Activated naive CD4-positive, alpha-beta T cell treated with anti-CD3 and anti-CD28 coated beads, Interleukin-2, amount 50 U/mL, for 16 hours (primary cell): ENCODE measurements at places on chromosomes 7 and 10.

DNA sequence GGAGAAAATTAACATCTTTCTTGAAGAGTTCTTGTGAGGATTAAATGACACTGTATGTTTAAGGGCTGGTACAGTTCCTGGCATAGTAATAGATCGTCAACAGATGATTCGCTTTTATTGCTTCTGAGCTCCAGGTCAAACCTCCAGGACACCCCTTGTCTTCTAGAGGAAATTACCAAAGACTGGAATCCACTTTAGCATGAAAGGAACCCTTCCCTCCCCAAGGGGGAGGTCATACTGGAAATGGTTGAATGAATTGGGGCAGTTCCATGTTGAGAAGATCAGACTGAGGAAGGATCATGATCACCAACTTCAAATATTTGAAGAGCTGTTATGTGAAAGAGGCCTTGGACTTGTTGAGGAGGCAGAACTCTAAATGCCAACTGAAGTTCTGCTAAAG, 8.9 kb downstream of the NFE2L3 start:
- DNase-seq = no peak

GRCh38 chr10:118753331-118754228, 1.2 kb downstream of the CACUL1 start:
- DNase-seq = no peak

DNA sequence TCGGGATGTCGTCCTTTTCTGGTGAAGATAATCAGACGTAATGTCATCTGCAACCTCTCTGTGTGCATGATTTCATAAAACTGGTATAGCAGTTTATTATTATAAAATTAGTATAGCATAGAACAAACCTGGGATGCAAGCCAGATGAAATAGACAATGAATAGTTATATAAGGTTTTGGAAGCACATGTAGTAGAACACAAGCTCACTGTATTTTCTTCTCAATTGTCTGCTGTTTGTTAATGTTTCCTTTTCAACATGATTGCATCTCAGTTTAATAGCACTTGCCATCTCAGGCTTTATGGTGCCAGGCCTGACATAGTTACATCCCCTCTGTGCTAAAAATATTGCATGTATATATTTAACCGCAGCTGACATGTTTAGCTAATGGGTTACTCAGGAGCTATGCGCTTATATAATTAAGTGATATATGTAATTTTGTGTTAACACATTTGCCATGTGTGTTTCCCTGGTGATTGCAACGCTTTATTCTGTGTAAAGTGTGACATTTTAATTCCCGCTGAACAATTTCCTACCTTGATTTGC, 132.7 kb downstream of the ARID5B start:
- no peak for DNase-seq

DNA sequence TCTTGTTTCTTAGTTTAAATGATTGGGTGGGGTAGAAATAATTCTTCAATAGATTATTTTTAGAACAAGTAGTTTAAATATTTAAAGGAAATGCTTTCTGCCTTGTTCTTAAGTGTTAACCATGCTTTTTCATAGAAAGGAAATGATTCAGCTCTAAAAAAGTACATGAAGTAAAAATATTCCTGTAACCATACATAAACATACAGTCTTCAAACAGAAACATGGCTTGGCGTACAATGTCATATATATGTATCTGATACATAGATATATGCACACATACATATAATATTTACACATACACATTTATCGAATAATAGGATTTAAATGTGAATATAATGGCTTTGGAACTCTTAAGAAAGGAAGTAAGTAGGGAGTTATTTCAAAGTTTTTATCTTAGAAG, 84.4 kb downstream of the RUNDC3B start:
- no peak for DNase-seq

DNA sequence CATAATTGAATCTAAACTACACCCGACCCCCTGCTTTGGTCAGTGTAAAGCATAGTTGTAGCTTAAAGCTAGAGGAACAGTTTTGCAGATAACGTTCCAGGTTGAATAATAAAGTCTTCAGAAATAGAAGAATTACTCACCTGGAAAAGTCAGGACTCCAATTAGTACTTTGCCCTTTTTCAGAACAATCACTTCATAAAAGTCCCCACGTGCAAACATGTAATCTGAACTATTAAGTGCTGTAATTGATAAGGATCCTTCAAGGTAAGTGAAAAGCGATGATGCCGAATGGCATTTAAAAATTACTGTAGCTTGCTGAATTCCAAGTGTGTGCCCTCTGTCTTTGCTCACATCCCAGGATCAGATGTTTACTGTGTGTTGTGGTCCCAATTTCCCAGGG, 53.6 kb upstream of the INSYN2A start:
- no peak for DNase-seq
